ENCODE measurements at places on chromosomes 5 and 9. TPM values are rescaled to one million over a fixed set of nuclear protein-coding genes. Genes with fewer than 3 reads are reported as not detected.

GNAQ gene
- total RNA-seq = 172 TPM

GRCh38 chr9:5073701-5074100 is 88.6 kb downstream of the JAK2 start:
- DNase-seq = no peak

DNA sequence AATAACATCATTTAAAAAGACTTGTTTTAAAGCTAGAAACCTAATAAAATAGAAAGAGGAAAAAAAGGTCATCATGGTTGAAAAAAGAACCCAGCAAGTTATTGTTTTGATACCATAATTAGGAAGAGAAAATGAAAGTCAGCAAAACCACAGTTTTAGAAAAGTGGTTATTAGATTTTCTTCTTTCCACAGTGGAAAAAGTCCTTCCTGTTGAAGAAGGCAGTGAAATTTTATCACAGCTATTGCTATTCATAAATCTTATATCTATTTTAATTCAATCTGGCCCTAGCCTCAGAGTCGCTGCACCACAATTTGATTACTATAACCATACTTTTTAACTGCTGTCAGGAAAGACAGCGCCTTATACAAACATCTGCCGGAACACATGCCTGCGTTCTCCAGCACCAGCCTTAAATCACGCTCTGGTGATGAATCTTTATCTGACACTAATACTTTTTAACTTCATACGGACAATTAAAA is 60.3 kb downstream of the MAPKAP1 start:
- DNase-seq = no peak

CCDC171 gene
- total RNA-seq = 28.9 TPM

ERGIC1 gene
- total RNA-seq = 33.0 TPM

GRCh38 chr9:75181750-75182149 is 93.4 kb downstream of the OSTF1 start:
- no peak for DNase-seq

- no peak for DNase-seq
These were observed 30.4 kb upstream of the LRRTM2 start for GRCh38 chr5:138905541-138905940.

DNA sequence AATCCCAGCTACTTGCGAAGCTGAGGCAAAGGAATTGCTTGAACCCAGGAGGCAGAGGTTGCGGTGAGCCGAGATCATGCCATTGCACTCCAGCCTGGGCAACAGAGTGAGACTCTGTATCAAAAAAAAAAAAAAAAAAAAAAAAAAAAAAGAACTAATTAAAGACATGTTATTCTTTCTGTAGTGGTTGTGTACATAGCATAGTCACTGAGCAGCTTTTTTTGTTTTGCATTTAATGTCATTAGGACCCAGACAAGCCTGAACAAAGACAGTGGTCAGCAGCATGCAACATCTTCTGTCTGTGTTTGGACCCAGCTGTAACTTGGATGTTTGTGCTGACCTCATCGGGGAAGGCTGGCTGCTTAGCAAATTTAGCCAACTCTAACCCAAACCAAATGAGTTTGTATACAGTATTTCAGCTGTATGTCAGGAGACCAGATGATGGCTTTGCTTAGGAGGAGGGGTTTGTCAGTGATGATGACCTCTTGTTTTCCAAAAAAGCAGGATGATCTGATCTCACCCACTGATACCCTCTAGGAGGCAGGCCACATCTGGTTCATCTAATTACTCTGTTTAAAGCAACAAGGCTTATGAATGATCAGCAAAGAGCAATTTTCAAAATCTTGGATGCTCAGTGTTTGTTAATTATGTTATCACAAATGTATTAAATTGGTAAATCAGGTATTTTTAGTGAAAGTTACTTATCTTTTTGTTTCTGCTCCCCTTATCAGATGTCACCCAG is 39.5 kb downstream of the SNCAIP start:
- no peak for DNase-seq

DNA sequence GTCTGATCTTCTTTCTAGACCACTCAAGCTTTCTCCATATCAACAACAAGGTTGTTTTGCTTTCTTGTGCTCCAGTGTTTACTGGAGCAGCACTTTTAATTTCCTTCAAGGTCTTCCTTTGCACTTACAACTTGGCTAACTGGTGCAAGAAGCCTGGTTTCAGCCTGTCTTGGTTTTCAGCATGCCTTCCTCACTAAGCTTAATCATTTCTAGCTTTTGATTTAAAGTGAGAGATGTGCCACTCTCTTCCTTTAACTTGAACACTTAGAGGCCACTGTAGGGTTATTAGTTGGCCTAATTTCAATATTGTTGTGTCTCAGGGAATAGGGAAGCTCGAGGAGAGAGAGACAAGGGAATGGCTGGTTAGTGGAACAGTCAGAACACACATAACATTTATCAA is 13.4 kb downstream of the AK3 start:
- no peak for DNase-seq

- no peak for DNase-seq
These were observed 23.1 kb downstream of the NIM1K start for GRCh38 chr5:43215073-43215631.

GABRA1 gene
- 29.8 TPM for total RNA-seq

DNA sequence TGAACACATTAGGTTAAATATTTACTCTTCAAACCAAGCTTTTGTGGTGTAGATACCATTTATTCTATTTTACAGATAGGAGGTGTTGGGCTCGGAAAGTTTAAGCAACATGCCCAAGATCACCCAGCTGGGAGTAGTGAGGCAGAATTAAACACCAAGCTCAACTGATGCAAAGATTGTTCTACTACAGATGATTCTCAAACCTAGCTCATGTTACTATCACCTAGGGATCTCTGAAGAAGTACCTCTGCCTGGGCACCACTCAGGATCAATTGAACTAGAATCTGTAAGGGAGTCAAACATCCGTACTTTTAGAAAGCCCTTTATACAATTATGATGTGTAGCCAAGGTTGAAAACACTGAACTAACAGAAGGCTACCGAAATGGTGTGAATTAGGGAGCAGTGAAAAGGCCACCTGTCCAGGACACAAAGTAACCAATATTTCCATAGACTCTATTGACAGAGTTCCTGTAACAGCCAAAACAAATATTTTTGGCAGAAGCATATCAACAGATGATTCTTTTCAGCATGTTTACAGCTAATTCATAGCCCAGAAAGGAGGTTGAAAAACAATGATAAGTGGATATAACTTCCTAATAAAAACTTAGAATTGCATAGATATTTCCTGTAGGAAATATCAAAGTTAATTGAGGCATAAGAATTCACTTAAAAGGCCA is 158.5 kb upstream of the PTGER4 start:
- no peak for DNase-seq

TLX3 gene
- not detected for total RNA-seq

RORB gene
- total RNA-seq = 42.8 TPM

DNA sequence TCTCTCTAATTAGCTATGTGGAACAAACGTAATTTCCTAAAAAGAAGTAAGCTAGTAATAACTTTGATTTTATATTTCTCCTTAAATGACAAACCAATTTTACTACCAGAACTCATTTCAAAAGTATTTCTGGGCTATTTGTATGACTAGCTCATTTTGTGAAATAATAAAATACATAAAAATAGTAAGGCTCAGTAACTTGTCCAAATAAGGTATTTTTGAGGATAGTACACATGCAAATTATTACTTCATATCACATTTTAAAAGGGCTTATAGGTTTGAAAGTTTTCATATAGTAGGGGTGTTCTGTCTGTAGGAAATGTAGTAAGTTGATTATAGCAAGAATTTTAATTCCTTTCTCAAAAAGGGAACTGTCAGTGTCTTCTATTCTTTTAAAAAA is 26.5 kb downstream of the C9orf85 start:
- no peak for DNase-seq

SPATA31A5 gene
- not detected for total RNA-seq

TRIP13 gene
- 8.2 TPM for total RNA-seq

DNA sequence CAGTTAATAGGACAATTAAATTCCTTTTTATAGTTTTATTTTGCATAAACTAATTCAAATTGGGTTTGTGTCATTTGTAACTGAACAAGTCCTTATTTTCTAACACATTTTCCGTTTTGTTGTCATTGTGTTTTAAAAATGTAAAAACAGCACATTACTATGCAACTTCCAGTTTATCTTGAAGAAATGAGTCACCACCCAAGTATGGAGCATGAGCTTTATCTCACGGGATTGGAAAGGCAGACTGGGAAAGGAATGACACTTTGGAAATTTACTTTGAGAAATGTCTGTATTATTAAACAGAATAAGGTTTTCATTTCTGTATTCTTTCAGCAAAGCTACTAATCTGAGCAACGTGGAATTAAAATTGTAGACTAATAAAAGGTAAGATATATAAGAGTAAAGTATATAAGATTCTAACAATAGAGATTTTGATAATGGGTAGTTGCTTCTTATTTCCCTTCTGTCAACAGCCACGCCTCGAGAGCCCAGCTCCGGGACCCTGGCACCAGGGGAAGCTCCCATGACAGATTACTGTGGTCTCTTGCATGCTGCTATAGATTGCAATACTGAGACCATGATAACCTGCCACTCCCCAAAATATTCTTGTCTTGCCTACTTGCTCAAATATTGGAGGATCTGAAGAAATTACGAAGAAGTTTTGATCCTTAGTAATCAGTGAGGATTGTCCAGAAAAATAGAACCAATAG is 433.1 kb downstream of the CHSY3 start:
- DNase-seq = no peak

DNA sequence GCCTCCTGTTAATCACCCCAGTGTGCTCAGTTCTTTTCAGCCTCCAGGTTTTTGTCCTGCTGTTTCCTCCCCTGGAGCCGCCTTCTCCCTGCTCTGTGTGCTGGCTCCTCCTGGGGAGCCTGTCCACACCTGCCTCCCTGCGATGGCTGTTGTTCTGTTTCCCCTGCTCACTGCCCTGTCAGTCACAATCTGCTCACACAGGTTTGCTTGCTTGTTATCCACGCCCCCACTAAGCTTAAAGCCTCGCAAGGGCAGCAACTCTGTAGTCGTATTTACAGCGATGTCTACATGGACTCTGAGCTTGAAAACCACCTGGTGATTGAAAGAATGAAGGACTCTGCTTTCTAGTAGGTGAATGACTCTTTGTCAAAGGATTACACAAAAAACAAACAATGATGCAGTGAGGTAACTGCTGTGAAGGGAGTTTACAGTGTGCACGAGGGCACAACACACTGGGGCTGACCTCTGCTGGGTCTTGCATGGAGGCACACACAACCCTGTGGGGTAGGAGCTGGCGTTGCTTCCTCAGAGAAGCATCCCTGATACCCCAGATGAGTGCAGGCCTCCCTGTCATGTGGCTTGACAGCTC is 39.6 kb upstream of the TEX48 start:
- DNase-seq = no peak

COX7C gene
- 244 TPM for total RNA-seq

DNA sequence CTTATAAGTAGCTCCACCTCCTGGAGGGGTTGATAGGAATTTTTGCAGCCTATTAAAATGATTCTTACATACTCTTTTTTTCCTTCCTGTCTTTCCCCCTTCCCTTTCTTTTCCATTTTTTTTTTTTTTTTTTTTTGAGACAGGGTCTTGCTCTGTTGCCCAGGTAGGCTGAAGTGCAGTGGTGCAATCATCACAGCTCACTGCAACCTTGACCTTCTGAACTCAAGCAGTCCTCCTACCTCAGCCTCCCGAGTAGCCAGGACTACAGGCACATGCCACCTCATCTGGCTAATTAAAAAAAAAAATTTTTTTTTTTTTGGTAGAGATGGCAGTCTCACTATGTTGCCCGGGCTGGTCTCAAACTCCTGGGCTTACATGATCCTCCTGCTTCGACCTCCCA is 4.3 kb upstream of the TBC1D2 start:
- no peak for DNase-seq

Measured in frontal cortex (tissue), 4 donors.